HS-5 (cell line): ENCODE measurements at places on chromosomes 16 and 17.

GRCh38 chr16:88799569-88800276 lies 3.9 kb upstream of the CDT1 start:
- no peak for DNase-seq

GRCh38 chr16:66569131-66569530 lies 2.9 kb downstream of the CMTM1 start:
- no peak for DNase-seq

DNA sequence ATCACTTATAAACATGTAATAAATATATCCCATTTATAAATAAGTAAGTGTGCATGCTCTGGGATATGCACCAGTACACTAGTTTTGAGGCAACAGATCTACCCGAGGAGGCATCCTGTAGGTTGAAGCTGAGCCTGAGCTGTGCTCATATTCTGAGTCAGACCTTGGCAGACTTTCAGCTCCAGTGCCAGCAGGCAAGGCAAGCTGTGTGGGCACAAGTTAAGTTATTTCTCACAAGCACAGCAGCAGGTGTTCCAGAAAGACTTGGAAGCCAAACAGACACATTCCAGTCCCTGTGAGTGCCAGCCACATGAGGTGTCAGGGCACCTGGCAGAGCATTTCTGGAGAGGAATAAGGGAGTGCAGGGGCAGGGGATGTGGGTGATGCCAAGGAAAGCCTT lies 1.3 kb upstream of the CLEC19A start:
- no peak for DNase-seq

- no peak for DNase-seq
Observed at GRCh38 chr16:85361441-85362118, 249.3 kb upstream of the CIBAR2 start.

- DNase-seq, result no peak
Observed at GRCh38 chr16:969508-970385, 1.0 kb downstream of the LMF1 start.

GRCh38 chr16:68643227-68643626 lies 1.9 kb upstream of the CDH3 start:
- DNase-seq, result no peak

GRCh38 chr16:62067182-62067581 lies 30.9 kb upstream of the CDH8 start:
- DNase-seq, result no peak

- no peak for DNase-seq
Observed at GRCh38 chr17:58493506-58493905, 5.3 kb upstream of the HSF5 start.

- no peak for DNase-seq
Observed at GRCh38 chr16:19304750-19305149, 19.2 kb downstream of the CLEC19A start.

DNA sequence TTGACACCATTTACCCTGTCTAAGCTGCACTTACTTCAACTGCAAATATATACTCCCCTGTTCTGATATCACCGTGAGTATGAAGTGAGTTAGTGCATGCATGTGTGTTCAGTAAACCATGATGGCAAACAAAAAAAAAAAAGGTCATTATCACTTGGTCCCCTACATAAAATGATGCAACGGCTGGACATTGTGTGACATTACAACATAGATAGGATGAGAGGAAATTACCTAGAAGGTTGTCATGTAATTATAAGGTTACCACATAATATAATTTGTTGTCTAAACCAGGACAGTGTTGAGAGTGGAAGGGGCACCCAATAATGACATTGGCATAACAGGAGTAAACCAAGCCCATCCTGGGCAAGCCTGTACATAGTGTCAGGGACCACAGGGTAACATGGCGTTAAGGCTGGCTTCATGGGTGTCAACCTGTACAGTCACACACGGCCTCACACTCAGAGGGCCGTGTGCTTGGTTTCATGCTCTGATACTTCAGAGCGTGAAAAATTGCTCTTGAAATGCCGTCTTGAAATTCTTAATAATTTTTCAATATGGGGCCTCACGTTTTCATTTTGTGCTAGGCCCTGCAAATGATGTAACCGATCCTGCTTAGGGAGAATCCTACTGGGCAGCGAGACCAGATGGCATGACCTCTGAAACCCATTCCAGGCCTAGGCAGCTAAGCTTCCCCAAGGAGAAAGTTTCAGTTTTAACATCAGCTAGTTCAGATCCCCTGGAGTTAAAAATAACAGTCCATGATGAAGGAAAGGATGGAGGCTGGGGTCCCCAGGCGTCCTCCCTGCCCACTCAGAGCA lies 106.1 kb downstream of the AXIN2 start:
- no peak for DNase-seq

- no peak for DNase-seq
Observed at GRCh38 chr17:382644-383533, 30.3 kb upstream of the RPH3AL start.

DNA sequence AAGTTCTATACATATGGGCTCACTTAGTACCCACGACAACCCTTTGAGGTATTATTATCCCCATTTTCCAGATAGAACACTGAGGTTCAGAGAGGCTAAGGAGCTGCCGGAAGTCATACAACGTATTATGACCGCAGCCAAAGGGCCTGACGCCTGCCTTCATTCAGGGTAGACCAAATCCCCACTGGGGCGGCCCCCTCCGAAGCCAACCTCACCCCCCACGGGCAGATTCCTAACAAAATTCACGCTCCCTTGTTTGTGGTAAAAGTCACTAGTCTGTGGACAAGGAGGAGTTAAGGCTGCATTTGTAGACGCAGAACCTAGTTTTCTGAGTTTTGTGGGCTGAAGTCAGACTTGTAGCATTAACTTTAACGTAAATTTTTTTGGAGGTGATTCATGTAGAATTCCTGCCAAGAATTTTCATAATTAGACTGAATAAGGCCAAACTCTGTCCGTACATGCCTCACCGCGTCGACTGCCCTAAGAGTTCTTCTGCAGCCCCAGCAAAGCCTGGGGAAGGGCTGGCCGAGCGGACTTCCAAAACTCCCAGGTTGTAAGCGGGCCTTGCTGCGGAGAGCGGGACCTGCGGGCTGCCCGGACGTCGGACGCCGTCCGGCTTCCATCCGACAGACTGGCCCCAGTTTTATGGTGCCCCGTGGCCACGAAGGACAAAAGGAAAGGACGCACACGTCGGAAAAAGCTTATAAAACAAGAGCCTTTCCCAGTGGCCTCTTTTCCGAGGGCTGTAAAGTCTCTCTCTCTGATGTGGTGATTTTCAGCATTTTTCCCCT lies 75.7 kb downstream of the NXN start:
- peak; percentile 30 for DNase-seq

DNA sequence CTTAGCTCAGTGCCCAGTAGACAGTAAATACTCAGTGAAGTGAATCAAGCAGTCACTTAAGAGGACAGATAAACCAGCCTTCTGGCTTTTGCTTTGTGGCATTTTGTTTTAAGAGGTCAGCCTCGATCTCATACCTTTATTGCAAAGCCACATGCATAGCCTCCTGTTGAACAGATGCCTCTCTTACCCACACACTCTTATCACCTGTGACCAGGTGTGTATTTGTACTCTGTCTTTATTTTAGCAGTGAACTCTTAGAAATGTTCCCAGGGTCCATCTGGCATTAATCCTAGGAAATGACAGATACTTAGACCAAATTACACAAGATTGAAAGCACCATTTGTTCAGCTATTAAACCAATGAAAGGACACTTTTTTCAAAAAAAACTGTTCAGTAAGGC lies 1426.5 kb downstream of the CDH11 start:
- no peak for DNase-seq

GRCh38 chr17:40864661-40865390 lies 2.2 kb downstream of the KRT12 start:
- no peak for DNase-seq

GRCh38 chr16:86671486-86672178 lies 93.3 kb downstream of the FOXL1 start:
- DNase-seq, result no peak

DNA sequence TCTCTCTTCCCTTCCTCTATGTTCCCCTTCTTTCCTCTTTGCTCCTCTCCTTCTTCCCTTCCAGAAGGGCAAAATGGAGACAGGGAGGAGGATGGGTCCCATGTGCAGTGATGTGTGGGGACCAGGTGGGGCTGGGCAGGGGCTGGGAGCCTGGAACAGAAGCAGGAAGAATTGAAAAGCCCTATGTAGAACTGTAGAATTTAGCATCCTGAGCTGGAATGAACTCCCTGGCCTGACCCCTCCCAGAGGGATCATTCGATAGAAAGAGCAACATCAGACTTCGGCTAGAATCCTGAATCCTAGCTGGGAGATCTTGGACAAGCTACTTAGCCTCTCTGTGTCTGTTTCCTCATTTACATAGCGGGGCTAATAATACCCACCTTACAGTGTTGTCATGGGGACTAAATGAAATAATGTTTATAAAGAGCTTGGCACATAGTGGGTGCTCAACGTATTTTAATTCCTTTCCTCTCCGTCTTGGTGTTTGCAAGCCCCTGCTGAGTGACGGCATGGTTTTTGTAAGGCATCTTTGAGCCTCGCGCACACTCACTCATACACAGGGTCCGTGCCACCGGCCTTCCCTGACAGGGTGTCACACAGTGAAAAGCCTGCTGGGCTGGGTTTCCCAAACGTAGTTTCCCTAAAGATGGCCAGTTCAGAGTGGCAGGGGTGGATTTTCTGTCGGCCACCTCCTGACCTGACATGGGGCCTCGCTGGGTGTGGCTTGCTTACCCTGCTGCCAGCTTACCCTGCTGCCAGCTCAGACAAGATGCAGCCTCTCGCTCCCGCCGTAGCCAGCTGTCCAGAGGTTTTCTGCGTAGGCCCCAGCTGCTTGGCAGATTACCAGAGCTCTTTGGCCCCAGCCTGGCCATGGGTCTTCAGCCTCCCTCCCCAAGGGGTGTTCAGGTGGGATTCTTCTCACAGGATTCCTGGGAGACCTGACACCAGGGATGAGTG lies 6.1 kb upstream of the ARHGAP23 start:
- no peak for DNase-seq
